ENCODE measurements at places on chromosomes 11 and 22.

DNA sequence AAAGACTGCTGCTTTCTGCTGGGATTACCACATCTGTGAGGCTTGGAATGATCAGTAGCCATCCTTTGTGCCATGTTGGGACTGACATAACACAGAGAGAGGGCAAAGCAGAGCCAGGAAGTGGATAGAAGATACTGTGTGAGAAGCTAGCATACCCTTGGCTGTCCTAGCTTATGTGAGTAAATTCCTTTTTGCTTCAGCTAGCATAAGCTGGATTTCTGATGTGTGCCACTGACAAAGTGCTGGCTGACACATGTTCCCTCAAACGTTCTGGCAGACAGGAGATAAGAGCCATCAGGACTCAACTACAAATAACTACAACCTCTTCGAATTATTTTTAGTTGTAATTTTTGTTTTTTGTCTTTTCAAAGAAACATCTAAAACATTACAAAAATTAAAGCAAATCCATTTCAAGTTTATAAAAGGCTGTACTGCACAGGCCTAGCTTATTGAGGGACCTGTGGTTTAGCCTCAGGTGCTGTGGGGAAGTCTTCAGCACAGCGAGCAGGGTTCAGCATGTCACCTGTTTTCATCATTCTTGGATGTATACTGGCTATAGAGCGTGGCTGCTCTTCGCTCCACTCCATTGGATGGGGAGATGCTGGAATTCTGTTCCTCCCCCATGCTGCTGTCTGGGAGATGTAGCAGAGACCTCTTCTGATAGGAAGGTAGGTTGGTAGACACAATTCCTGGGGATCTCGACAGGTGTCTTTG, 120.9 kb downstream of the SWAP70 start:
- DNase-seq: no peak

DNA sequence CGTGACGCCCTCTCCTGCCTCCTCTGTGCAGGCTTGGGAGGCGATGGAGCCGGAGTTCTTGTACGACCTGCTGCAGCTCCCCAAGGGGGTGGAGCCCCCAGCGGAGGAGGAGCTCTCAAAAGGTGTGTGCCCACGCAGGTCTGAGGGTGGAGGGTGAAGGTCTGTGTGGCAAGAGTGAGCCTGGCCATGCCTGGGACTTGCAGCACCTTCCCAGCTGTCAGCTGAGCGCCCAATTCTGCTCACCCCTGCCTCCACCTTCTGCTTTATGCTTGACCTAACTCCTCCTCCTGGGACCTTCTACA, 2.5 kb downstream of the PARVG start:
- peak; percentile 28 for DNase-seq

- DNase-seq: no peak
These were observed 8.6 kb downstream of the KLHL35 start for GRCh38 chr11:75424396-75424795.

GRCh38 chr11:64844330-64845128, at the start of gene CDC42BPG:
TSS of gene CDC42BPG (minus strand) at chr11:64844653. CDS start at chr11:64844569, 84 bp downstream.
- DNase-seq: peak; percentile 74

All from activated naive CD4-positive, alpha-beta T cell treated with anti-CD3 and anti-CD28 coated beads, Interleukin-2, amount 50 U/mL, for 16 hours (primary cell).